Activated CD8-positive, alpha-beta memory T cell treated with anti-CD3 and anti-CD28 coated beads for 1 hour (primary cell): ENCODE measurements at places on chromosomes 6 and 20.

- DNase-seq: no peak
Observed at GRCh38 chr6:35216851-35217811, 3.4 kb downstream of the SCUBE3 start.

DNA sequence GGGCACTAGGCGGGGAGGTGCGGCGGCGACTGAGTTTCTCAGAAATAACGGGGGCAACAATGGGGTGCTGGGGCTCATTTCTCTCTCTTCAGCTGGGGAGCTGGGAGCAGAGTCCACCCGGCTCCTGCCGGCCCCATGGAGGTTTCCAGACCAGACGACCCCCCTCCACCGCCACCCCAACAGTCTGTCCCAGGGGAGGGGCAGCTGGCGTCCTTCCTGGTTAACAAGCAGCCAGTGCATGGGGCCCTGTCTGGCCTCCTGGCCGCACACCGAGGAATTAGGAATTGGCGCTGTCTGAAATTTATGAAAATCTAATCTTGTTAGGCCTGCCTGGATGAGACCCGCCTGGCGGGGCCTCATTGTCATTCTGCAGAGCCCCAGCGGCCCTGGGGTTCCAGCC is 42.4 kb downstream of the PMEPA1 start:
- no peak for DNase-seq

DNA sequence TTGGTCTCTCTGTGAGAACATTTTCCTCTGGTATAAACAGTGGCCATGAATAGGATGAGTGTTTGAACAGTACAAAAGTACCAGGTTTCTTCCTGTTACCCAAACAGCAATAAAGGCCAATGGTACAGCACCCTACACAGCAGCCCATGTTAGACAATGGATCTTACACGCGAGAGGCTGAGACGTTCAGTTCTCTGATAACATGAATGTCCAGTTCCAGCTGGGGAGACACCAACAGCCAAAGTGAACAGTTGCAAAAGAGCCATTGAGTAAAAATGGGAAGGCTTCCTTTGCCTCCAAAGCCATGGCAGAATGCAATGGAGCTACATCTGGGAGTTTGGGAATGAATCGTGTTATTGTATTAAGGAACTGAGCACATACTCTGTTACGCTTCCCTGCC is 246.8 kb upstream of the SGK1 start:
- no peak for DNase-seq

DNA sequence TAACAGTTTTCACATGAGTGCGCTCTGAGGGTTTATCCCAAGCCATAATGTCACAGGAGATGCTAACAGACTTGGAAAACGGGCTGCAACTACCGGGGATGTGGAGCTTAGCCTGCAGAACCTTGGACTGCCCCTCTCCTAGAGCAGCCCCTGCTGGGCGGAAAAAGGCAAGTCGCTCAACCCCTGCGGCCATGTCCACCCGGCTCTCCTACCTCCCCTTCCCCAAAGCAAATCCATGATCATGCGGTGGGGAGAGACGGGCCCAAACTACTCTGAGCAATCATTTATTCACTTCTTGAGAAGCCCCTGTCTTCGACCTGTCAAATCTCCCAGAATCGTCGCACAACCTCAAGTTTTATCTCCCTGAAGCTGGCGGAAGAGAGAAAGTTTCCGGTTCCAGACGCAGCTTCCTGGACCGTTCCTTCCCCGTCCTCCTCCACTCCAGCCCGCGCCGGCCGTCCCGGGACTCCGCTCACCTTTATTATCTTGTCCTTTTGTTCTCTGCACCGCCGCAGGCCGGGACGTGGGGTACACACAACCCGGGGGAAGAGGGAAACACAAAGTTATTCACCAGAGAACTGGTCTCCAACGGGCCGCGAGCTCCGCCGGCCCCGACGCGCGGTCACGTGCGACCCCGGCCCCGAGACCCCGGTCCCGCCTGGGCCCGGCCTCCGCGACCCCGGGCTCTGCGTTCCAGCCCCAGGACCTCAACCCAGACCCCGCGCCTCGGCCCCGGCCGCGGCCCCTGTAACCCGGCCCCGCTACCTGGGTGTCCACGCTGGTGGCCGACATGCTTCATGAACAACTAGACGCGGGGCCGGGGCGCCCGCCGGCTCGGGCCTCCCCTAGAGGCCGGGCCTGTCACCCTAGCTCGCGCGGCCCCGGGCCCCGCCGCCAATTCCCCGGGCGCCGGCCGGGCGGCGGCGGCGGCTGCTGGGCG is 560 bp downstream of the YTHDF1 start:
- no peak for DNase-seq

- no peak for DNase-seq
Observed at GRCh38 chr20:35497780-35498189, 31.7 kb downstream of the C20orf173 start.

- no peak for DNase-seq
Observed at GRCh38 chr6:148497257-148497656, 154.6 kb downstream of the SASH1 start.

GRCh38 chr6:87808005-87808757 is 106.1 kb upstream of the AKIRIN2 start:
- DNase-seq: no peak

GRCh38 chr6:29760328-29760727 is 37.1 kb downstream of the HLA-F start:
- DNase-seq: no peak

DNA sequence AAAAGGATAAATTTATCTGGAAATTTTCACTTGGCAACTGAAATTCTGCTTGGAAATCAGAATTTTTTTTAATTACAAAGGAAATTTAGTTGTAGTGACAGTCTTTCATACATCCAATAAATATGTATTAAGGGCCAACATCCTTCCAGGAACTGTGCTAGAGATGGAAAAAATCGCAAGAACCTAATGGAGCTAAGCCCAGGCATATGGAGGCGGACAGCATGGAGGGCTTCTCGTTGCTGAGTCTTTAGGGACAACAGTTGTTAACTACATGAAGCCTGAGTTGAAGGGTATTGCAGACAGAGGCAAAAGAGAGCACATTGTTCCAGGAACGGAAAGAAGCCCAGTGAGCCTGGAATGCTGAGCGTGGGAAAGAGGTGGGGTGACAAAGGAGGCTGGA is 208.9 kb downstream of the IBTK start:
- no peak for DNase-seq

DNA sequence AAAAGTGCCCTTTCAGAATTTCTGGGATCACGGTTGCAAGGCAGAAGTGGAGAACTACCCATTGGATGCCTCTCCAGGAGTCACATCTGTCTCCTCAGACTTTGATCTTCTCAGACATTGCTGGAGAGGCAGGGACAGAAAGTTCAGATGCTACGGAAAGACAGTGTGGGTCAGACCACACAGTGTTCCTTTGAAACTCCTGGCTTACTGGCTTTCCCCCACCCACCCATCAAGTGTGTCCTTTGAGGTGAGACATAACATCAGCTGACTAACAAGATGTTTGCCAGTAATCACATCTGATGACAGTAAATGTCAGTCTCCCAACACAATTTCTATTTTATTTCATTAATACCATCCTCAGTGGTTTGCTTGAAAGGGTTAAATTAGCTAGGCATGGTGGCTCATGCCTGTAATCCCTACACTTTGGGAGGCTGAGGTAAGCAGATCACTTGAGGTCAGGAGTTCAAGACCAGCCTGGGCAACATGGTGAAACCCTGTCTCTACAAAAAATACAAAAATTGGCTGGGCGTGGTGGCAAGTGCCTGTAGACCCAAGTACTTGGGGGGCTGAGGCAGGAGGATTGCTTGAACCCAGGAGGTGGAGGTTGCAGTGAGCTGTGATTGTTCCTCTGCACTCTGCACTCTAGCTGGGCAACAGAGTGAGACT is 67.2 kb upstream of the SNX9 start:
- DNase-seq: peak; percentile 35

GRCh38 chr6:158538741-158539140 is 21.1 kb upstream of the TMEM181 start:
- no peak for DNase-seq

DNA sequence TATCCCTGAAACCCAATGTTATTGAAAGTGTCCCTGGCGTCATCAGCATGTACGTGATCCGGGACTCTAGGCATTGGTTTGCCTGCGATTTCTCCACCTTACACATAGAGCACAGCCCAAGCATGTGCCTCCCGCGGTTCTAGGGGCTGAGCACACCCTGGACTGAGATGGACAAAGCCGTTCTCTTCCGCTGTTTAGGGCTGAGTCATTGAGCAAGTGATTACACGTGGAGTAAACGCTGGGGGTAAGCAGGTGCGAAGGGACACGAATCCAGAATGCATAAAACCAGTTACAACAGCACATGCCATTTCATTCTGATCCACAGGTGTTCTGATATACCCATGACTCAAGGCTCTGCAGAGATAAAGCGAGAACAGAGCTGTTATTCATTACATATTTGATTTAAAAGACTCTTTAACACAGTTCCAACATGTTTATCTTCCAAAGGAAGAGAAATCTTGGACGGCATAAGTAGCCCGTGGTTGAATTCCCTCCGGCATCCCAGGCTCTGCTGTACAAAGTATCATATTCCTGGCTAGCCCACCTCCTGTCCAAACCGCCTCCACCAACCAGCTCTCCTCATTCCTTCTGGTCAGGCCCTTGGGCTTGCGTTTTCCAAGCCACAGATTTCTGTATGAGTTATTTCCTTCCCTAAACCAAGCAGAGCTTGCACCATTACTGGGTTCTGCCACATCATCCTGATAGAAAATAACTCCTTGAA is 36.1 kb upstream of the THBS2 start:
- no peak for DNase-seq

- no peak for DNase-seq
Observed at GRCh38 chr6:8180327-8181159, 78.2 kb upstream of the EEF1E1 start.

DNA sequence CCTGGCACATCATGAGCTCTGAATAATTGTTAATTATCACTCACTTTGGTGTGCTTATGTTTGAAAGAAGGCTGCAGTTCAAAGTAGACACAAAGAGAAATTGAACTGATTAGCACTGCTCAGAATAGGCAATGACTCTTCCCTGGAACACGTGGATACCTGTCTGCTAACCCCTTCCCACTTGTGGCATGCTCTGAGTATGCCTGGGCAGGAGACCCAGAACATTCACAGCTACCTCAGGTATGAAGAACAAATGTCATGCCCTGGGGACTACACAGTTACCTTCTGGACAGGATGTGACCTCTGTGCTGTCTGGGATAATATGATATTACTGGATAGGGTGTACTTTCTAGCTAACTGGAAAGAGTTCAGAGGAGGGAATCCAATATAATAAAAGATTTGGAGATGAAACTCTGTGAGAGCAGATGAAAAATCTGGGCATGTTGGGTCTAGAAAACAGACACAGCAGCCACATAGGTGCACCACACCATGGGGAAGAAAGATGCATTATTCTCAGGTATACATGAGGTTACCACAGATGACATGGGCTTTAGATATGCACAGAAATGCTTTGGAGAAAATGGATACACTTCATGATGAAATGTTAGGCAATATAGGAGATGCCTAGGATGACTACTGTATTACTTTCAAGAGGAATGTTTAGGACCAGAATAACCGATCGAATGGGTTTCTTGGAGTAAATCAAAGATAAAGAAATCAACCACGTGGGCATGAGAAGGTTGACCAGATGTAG is 324.2 kb upstream of the PREP start:
- DNase-seq: no peak

DNA sequence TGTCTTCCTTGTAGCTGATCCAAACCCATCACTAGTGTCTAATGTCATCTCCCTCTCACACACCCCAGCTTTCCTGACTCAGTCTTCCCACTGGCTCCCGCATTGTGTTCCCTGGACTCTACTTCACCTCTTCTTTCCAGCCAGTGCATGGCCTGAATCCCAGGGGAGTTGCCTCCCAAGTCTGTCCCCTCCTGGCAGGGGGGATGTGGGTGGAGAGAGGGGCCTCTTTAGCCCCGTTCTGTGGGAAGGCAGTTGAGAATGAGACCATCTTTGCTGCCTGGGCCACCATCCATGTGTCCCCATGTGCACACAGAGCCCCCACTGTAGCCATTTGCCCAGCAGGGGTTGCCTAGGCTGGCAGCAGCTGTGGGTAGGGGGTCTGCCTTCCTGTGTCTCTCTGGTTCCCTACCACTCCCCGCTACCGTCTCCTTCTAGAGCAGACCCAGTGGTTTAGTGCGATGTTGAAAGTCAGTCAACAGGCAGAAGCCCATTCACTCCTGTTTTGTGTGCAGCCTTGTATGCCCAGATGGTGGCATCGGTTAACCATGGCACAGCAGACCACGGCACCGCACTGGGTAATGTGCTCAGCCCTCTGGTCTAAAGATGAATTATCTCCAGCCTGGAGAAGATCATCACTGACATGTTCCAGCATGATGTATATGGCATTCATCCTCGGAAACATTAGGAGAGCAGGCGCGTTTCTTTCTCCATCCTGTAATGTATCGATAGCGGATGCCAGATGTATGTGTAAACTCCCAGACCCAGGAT is 178.8 kb upstream of the SNX9 start:
- no peak for DNase-seq

- DNase-seq: no peak
Observed at GRCh38 chr6:35166116-35166515, 25.0 kb upstream of the TCP11 start.

- no peak for DNase-seq
Observed at GRCh38 chr6:99276747-99277146, 72.7 kb downstream of the FAXC start.

DNA sequence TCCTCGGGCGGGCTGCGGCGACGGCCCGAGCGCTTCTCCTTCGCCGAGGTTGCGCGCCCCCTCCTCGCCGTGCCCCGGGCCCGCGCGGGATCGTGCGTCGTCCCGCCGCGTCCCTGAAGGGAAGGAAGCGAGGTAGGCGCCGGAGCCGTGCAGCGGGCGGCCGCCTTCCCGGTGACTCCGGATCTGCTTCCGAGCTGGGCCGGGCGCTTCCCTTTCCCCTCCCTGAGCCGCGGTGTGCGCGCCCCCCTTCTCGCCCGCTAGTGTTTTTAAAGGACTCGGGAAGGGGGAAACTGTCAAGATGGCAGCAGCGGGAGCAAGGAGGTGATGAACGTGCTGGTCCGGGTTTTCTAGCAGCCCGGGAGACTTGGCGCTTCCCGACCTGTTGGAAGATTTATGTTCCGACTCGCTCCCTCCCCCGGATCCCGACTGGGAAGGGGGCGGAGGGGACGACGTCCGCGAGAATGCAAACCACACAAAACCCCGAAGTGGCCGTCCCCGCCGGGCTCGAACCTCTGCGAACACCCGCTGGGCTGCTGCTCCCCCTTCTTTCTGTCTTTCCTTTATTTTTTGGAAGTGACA is 744 bp upstream of the FOXO3 start:
- DNase-seq: no peak

- DNase-seq: no peak
Observed at GRCh38 chr6:109853426-109853825, 124.7 kb upstream of the GPR6 start.

DNA sequence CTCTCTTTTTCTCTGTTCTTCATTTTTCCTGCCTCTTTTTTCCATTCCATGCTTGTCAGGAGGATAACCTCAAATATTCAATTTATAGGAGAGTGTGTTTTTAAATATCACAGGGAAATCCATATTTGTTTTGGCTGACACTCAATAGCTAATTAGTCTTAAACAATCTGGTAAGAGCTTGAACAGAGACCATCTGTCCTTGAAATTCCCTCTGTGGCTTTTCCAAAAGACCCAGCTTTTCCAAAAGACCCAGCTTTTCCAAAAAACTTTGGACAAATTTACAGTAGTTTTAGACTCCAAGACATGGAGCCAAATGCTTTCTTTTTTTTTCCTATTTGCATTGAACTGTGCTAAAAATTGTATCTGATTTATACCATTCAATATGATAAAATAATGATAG is 127.4 kb upstream of the FAM83B start:
- DNase-seq: no peak
